ENCODE measurements at places on chromosomes 5 and 9.

DNA sequence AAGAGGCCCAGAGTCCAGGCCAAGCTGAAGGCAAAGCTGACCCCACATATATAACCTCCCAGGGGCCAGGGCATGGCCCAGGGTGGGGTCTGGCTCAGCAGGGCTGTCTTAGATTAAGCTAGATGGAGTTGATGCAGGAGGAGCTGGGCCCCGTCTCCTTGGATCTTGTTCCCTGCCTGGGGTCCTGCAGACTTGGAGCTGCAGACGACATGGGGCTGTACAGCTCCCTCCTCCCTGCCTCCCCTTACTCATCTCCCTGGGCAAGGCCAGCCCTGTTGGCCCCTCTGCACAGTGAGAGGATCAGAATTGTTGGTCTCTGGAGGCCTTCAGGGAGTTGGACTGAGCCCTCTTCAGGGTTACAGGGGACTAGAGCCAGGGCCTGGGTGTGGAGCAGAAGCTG, 134.9 kb downstream of the RGS3 start:
- no peak for DNase-seq

GRCh38 chr5:123485275-123485674, 26.7 kb upstream of the CSNK1G3 start:
- no peak for DNase-seq

- DNase-seq = no peak
These were observed 10.0 kb downstream of the TRAF1 start for GRCh38 chr9:120916588-120916987.

DNA sequence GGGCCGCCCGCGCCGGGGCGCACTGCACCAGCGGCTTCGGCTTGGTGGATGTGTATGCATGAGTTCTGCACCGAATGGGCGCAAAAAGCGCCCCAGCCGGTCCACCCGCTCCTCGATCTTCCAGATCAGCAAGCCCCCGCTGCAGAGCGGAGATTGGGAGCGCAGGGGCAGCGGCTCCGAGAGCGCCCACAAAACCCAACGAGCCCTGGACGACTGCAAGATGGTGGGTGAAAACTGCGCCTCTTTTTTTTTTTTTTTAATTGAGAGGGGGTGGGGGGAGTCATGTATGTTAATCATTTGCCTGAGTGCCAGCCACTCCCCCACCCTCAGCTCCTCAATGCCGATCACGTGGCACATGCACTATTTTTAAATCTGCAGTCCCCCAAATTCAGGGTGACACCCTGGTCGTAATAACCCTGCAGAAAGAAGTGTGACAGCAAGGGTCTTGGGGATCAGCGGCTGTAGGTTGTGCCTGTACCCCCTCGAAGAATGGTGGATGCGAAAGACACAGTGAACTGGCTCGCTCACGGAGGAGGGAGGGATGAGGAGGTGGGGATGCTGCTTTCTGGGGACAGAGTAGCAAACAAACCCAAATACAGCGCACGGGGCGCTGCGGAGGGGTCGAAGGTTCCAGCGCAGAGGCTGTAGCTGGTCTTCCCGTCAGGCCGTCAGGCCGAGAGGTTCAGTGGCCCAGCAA, 900 bp downstream of the RGS7BP start:
- DNase-seq = no peak

Data from activated CD8-positive, alpha-beta memory T cell treated with anti-CD3 and anti-CD28 coated beads, Interleukin-2, amount 50 U/mL, for 4 hours (primary cell).